ENCODE measurements at places on chromosomes 16 and 17.

- DNase-seq: no peak
These were observed 4.1 kb downstream of the RARA start for GRCh38 chr17:40312893-40313667.

- no peak for DNase-seq
These were observed 12.7 kb downstream of the HIC1 start for GRCh38 chr17:2067608-2068024.

- no peak for DNase-seq
These were observed 58.2 kb downstream of the PLCG2 start for GRCh38 chr16:81837312-81837751.

DNA sequence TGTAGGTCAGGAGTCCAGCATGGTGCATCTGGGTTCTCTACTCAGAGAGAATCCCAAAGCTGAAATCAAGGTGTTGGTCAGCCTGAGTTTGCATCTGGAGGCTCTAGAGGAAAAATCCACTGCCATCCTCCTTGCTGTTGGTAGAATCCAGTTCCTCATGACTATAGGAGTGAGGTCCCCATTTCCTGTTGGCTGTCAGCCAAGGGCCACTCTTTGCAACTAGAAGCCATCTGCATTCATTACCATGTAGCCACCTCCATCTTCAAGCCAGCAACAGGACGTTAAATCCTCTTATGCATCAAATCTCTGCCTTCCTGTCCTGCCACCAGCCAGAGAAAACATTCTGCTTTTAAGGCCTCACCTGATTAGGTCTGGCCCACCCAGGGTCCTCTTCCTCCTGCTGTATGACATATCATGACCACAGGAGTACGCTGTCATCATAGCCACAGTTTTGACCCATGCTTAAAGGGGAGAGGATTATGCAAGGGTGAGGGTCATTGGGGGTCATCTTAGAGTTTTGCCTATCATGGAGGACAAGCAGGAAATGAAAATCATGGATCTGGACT, 40.5 kb downstream of the DNAH9 start:
- DNase-seq: no peak

GRCh38 chr16:85384833-85385462, 228.2 kb upstream of the GSE1 start:
- peak; percentile 26 for DNase-seq

- peak; percentile 65 for DNase-seq
These were observed 4.4 kb downstream of the SNAI3 start for GRCh38 chr16:88681709-88682451.

- DNase-seq: no peak
These were observed 9.2 kb downstream of the ALOXE3 start for GRCh38 chr17:8108972-8109660.

- DNase-seq: no peak
These were observed 102.6 kb downstream of the NTN1 start for GRCh38 chr17:9123594-9124553.

GRCh38 chr17:3558603-3559269, 1.1 kb upstream of the TRPV3 start:
- DNase-seq: peak; percentile 49

DNA sequence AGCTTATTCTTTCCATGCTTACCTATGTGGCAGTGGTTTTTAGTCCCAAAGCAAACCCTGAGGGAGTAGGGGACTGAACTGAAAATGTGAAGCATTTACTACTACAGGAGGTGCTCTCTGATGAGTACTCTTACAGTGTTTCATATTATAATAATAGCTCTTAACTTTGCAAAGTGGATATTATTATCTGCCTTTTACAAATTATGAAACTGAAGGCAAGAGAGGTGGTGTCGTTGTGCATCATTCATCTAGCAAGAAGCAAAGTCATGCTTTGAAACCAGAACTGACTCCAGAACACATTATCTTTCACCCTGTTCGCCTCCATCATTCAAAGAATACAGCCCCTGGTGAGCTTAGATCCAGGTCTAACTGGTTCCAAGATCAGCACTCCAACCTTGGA, 8.2 kb upstream of the KCNH6 start:
- no peak for DNase-seq

All from activated naive CD8-positive, alpha-beta T cell treated with anti-CD3 and anti-CD28 coated beads, Interleukin-2, amount 10 ng/mL, durations not matched to agents 7 days and 5 days (primary cell).